ENCODE measurements at places on chromosomes 7 and 10.

DNA sequence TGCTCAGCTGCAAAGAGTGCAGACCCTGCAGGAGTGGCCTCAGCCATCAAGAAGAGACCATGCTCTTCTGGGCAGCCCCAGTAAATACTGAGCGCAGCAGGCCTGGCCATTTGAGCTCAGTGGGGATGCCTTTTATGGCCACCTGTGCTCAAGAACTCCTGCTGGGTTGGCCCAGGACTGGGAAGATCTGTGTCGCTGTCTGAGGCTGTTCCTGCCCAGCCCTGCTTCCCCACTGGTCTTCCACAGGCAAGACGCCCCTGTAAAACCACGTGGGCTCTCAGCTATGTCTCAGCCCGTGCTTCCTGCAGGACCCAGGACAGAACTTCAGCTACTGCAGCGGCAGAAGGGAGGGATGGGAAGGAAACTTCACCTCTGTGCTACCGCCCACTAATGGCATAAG lies 10.5 kb upstream of the PPIF start:
- DNase-seq: no peak

DNA sequence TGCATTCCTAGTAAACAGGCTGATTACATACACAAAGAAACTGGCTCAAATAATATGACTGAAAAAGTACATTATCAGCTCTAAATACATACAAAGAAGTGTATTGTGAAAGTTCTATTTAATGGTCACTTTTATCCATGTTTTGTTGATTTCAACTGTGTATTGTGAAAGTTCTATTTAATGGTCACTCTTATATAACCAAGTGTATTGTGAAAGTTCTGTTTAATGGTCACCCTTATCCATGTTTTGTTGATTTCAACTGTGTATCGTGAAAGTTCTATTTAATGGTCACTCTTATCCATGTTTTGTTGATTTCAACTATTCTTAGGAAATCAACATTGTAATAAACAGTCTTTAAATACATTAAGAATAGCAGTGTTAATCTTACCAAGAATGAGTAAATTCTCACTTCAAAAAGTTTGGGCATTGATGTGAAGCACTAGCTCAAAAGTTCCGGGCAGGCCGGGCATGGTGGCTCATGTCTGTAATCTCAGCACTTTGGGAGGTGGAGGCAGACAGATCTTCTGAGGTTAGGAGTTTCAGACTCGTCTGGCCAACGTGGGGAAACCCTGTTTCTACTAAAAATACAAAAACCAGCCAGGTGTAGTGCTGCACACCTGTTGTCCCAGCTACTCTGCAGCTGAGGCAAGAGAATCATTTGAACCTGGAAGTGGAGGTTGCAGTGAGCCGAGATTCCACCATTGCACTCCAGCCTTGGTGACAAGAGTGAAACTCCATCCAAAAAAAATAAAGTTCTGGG lies 34.8 kb upstream of the FEZF1 start:
- DNase-seq: no peak

GRCh38 chr7:135095450-135095849 lies 52.4 kb upstream of the TMEM140 start:
- DNase-seq: no peak

DNA sequence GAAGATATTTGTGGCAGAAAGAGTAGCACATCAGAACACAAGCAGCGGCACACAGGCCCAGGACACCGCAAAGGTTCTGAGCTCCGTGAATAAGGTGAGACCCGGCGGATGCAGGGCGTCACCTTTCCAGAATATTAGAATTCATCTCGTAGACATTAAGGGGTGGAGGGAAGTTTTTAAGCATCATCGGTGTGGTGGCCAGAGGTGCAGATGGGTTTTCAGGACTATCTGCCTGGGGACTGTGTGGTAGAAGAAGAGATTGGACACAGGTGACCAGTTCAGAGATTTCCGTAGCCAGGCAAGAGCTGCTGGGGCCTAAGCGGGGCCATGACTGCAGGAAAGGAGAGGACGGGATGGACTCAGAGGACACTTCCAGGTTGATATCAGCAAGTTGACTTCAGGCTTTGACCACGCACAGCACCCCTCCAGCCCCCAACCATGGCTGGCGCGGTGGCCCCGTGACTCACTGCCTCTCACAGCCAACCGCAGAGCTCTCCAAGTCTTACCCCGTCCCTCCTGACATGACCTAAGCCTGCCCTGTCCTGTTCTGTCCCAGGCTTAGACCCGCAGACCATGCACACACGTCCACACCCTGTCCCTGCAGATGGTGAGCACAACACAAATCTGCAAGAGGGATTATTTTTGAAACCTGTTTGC lies 97.2 kb downstream of the OAT start:
- DNase-seq: no peak

DNA sequence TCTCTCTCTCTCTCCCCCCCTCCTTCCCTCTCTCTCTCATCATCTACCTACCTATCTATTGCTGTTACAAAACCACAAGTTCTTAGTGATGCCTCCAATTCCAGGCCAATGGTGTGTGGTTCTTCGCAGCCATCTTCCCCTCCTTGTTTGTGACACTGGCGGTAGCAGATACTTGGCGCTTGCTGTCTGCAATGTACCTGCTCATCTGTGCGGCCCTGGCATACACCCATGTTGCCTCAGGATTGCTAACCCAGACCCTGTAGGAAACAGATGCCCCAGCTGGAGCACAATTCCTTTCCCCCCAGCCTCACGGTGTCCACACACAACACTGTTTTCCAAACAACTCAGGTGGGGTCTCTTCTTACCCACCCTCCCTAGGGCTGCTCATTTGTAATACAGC lies 13.6 kb upstream of the DPYSL4 start:
- DNase-seq: no peak
